IPS-NIHi11 (cell line): ENCODE measurements at places on chromosomes 2 and 18.
A peak's percentile ranks its signal among the peaks of the same experiment; 100 is the strongest.

- DNase-seq = peak; percentile 89
These were observed 15.9 kb upstream of the ATP6V1B1 start for GRCh38 chr2:70919672-70920366.

DNA sequence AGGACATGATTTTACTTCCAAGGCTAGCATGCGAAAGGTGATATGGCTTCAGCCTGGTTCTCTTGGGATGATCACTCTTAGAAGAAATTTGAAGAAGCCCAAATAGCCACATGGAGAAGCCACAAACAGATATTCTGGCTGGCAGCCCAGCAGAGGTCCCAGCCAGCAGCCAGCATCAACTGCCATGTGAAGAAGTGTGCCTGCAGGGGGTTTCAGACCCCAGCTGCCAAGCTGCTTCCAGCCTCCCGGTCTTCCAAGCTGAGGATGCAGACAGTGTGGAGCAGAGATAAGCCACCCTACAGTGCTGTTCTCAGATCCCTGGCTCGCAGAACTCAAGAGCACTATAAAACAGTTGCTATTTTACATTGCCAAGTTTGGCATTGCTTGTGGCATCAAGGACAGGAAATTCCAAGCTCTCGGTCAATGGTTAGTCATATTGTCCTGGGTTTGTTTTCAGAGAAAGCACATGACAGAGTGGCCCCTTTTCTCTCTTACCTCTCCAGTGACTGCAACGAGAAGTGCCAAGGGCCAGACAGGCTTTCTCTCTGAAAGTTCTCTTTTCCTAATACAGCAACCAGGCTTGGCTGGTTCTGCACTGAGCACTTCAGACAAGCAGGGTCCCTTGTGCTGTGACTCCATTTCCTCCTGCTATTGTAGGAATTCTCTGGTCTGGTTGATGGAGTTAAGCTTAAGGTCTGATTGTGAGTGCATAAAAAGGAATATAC lies 223.7 kb downstream of the ANKRD30B start:
- DNase-seq = no peak

GRCh38 chr2:232838406-232838874 lies 31.6 kb upstream of the SNORC start:
- no peak for DNase-seq

DNA sequence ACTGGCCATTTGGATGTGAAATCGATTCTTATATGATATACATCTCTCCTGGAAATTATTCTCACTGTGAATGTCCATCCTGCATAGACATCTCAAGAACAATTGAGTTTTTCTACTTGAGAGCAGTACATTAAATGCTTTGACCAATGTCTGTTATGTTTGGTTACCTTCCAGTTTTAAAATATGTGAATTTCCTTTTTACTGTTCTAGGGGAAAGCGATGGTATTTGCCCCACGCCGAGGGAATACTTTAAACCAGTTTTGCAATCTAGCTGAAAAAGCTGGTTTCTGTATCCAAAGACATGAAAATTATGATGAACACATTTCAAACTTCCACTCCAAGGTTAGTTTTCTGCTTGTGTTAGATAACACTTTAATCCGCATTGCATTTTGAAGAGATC lies 175.3 kb upstream of the SIX3 start:
- DNase-seq = no peak

DNA sequence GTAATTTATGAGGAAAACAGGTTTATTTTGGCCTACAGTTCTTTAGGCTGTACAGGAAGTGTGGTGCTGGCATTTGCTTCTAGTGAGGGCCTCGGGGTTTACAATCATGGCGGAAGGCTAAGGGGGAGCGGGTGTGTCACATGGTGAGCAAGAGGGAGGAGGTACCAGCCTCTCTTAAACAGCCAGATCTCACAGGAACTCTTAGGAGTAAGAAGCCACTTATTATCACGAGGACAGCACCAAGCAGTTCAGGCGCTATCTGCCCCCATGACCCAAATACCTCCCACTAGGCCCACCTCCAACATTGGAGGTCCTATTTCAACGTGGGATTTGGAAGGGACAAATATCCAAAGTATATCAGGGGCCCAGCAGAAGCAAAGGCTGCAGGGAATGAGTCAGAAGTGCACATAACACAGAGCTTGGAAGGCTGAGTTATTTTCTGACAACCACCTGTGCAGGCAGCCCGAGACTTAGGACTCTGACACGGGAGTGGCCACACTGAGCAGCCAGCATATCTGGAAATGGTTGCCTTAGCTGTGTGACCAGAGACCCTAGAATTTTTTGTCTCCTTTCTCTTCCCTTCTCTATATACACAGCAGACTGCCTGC lies 170.9 kb downstream of the PRPF40A start:
- DNase-seq = no peak

DNA sequence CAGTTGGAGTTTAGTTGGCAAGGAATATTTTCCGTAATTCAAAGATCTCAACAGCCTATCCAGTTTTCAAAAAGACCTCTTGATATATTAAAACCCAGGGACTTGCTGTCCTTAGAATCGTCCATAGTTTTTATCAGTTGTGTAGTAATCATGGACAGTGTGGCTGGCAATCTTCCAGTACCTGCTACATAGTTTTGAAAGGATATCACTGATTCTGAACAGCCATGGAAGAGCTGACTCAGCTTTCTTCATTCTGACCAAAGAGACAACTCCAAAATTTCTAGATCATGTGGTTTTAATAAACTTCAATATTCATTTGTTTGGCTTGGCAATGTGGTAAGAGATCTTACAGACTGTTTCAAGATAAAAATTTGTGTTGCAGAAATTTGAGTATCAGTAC lies 616.7 kb downstream of the TDRD15 start:
- no peak for DNase-seq

- DNase-seq = no peak
These were observed 50.1 kb downstream of the ATP8B1 start for GRCh38 chr18:57753063-57753462.

DNA sequence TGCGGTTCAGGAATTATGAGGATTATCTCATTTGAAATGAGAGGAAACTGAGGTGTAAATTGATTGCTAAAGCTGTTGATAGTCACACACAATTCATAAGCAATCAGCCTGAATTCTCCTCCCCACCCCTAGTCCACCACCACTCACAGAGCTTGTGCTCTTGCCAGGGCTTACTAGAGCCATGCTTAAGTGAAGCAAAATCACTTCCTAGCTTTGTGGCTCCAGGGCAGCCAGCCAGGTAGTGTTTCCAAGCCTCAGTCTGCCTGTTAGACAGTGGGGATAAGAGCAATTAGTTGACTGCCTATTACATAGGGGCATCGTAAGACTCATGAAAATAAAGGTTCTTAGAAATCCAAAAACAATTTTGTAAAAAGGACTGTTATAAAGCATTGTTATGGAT lies 87.2 kb downstream of the PKP4 start:
- DNase-seq = no peak

GRCh38 chr2:218465987-218466633 lies 47.2 kb downstream of the VIL1 start:
- DNase-seq = no peak

GRCh38 chr2:239267288-239267951 lies 133.4 kb downstream of the HDAC4 start:
- no peak for DNase-seq

GRCh38 chr2:103960951-103961350 lies 893.0 kb upstream of the POU3F3 start:
- DNase-seq = no peak

DNA sequence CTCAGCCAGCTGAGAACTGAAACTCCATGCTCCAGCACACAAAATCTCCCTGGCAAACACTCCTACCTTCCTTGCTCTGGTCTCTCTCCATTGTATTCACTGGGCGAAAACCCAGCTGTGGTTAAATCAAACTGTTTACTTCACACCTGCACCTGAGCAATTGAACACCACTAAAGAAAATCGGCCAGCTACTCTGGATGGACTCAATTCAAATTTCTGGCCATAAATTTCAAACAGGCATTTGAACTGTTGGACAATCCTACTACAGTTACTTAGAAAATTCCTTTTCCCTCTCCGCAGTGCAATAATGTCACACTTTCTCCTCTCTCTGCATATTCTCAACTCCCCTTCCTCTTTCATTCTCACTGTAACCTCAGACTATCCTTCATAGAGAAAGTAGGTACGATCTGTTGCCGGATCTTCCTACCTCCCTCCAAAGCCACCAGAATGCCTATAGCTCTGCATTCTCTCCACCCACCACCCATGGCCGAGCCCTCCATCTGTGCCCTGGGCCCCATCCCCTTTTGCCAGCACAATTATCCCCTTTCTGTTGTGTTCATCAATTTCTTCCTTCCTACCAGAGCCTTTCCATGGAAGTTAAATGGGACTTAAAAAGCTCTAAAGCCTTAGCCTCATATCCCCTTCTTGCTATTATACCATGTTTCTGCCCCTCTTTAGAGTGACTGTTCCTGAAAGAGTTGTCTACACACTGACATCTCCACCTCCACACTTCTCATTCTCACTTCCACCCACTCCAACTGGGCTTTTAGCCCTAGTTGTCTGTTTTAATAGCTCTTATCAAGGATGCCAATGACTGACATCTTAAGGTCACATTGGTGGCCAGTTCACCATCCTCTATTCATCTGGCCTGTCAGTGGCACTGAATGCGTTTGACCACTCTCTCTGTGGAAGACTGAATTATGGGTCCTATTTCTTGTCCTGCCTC lies 127.5 kb upstream of the SLC1A4 start:
- DNase-seq = no peak

- no peak for DNase-seq
These were observed 13.8 kb upstream of the C1GALT1C1L start for GRCh38 chr2:43689999-43690398.

DNA sequence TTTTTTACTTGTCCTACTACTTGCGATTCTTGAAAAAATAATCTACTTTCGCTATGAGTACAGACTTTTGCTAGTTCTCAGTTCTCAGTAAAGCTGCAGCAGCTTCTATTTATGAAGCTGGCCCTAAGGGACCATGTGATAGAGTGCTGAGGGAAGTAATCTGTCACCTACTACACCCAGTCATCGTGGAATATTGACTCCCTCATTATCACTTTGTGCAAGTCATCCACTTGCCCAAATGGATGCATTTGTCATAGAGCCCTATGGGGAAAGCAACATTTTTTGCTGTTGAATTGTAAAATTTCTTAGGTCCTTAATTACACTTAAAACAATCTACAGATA lies 1919.8 kb downstream of the SUCLG1 start:
- DNase-seq = no peak

- peak; percentile 48 for DNase-seq
These were observed 46.2 kb upstream of the ARHGAP28 start for GRCh38 chr18:6683112-6683876.

DNA sequence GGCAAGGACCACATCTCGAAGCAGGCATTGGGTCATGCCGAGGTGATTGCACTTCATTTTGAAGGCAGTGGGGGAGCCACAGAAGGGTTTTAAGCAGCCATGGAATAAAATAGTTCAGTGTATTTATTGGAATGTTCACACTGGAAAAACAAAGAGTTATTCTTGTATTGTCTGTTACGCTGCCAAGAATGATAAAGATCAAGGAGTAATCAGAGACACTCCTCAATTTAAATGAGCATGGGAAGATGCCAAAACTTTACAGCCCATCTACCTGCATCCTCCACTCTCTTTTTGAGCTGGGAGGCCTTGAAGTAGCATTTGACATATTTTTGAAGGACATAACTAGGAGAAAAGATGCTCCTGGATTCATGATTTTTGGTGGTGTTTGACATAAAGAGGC lies 112.8 kb downstream of the DOCK10 start:
- no peak for DNase-seq

- no peak for DNase-seq
These were observed 67.5 kb downstream of the ATP9B start for GRCh38 chr18:79136742-79137141.

- DNase-seq = no peak
These were observed 216.8 kb downstream of the CAMKMT start for GRCh38 chr2:44578471-44579093.

DNA sequence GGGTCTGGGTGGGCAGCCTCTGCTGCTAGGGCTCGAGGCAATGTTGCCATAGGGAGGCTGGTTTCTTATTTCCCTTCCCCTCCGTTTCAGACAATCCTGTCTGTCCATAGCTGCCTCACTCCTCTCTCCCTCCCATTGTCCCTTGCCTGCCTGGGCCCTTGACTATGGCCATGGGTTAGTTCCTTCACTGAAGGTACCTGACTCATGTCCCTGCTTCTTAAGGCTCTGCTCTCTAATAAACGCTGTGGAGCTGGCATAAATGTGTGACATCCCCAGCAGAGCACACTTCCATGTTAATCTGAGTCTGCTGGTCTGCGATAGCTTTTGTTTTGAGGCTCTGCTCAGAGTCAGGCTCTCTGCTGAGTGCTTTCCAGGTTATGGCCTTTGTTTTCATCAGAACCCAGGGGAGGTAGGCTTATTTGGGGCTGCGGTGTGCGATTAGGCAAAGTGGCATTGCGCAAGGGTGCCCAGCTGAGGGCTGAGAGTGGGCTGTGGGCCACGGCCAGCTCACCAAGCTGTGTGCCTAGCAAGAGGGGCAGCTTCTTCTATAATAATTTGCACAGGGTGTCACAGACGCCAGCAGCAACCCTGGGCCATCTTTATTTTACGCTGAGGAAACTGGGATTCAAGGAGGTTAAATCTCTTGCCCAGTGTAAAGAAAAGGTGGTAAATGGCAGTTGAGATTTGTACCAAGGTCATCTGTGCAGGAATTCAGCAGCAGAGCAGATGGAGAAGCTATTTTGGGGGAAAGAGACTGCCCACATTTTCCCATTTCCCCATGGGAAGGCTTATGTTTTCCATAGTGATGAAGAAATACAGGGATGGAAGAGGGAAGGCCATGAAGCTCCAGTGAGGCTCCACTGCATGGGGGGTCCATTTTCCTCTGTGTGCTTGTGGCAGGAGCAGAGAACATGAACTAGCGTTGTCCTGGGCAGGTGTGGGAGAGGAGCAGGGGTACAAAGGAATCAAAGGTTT lies 25.6 kb downstream of the MRPL33 start:
- DNase-seq = no peak

DNA sequence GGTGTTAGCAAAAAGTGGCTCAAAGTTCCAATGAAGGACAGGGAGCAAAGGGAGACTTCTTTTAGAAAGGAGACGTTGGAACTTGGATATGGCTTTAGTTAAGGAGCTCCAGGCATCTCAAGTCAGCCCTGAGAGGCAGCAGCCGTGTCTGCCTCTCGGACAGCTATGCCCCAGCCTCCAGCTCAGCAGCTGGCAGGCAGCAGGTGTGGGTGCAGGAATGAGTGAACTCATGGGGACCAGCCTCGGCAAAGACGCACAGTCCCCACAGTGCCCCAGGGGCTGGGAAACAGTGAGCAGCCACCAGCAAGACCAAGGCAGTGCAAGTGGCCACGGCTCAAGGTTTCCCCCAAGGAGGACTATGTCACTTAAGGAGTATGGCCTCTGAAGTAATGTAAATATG lies 1.6 kb upstream of the LRRFIP1 start:
- no peak for DNase-seq

GRCh38 chr2:142586693-142587580 lies 290.5 kb upstream of the KYNU start:
- DNase-seq = no peak

GRCh38 chr2:18829976-18830375 lies 240.6 kb upstream of the NT5C1B start:
- no peak for DNase-seq

GRCh38 chr18:59961070-59961469 lies 61.3 kb downstream of the PMAIP1 start:
- no peak for DNase-seq
